ENCODE measurements at places on chromosomes 2 and 18.
A peak's percentile ranks its signal among the peaks of the same experiment; 100 is the strongest.

GRCh38 chr18:59265246-59265973, 7.8 kb downstream of the RAX start:
- DNase-seq = no peak

- DNase-seq = peak; percentile 33
Measured at GRCh38 chr2:178478439-178479274, at the start of gene FKBP7. FKBP7 (minus strand) TSS chr2:178478600; CDS start chr2:178478499, 101 bp downstream.

GRCh38 chr2:3823748-3824147, 120.4 kb downstream of the DCDC2C start:
- no peak for DNase-seq

DNA sequence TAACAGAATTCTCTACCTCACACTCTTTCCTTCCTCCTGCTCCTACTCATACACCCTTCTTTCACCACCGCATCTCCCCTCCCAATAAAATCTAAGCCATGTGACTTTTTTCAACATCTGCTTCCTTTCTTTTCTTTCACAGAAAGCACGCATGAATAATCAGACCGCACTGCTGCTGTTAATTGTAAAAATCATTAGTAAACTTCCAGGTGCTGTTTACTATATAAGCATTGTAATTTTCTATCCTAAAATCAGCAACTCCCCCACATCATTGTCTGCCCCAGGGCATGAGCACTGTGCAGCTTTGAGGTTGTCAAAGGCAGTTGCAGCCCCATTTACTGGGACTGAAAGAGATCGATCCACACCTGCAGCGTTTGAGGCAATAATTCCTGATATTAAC, 782.6 kb upstream of the ID2 start:
- DNase-seq = no peak

Measured in GM12878 (cell line).